ENCODE measurements at places on chromosomes 1 and 21.

GRCh38 chr1:118783095-118783758, 204.9 kb downstream of the TBX15 start:
- no peak for DNase-seq

- DNase-seq = no peak
Observed at GRCh38 chr1:116351914-116352313, 21.1 kb upstream of the ATP1A1 start.

DNA sequence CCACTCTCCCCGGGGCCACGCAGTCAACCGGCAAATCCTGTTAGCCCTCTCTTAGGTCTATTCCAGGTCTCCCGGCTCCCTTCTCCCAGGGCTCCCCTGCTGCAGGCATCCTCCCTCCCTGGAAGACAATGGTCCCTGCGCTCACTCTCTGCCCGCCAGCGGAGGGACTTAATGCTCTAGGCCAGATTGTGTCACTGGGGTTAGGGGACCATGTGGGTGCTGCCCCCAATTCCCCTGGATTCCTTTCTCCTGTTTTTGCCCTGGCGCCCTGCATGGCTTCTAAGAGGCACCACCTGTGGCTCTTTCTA, 8.2 kb downstream of the FAM131C start:
- no peak for DNase-seq

GRCh38 chr1:153470707-153471106, 10.3 kb upstream of the S100A7 start:
- no peak for DNase-seq
